ENCODE measurements at places on chromosomes 4 and X.

DNA sequence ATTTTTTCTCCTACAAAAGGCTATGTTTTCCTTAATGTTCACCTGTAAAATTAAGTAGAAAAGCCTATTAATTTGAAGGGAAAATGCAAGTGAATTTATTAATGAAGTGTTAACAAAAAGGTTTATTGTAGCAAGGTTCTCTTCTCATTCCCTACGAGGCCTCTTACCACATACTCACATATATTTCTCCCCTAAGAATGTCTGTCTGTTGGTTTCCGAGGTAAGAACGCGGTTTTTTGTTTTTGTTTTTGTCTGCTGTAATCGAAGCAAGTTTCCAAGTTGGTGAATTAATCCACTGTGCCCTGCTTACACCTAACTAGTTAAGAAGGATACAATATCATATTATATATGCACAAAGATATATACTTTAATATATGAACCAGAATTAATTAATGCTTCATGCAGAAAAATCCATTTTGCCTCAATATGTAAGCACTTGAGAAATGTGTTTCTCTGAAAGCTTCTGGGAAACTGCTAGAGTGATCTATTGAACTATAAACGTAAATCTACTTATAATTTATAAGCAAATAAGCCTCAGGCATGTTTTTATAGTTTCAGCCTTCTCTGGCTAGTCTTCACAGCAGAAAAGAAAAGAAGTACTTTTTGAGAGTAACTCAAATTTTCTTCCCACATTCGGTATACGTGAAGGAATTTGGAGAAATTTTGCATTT lies 120.8 kb downstream of the EGF start:
- DNase-seq = no peak

- DNase-seq = peak; percentile 2
Measured at GRCh38 chrX:87583679-87584078, 66.1 kb downstream of the KLHL4 start.

DNA sequence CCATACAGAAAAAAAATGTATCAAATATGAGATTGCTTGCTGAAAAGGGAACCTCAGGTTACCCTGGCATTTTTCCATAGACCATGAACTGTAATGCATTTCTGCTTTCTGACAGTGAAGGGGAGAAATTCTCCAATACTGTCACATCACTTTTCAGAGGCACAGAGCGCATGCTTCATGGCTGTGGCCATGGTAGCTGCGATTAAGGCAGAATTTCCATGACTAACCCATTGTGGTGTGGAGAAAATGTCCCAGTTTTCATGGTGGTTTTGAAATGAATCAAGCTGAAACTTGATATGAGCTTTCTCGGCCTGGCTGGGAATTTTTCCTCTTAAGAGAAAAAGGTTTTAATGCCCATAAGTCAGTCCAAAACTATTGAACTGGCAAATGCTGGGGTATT lies 39.5 kb upstream of the MAP3K15 start:
- no peak for DNase-seq

DNA sequence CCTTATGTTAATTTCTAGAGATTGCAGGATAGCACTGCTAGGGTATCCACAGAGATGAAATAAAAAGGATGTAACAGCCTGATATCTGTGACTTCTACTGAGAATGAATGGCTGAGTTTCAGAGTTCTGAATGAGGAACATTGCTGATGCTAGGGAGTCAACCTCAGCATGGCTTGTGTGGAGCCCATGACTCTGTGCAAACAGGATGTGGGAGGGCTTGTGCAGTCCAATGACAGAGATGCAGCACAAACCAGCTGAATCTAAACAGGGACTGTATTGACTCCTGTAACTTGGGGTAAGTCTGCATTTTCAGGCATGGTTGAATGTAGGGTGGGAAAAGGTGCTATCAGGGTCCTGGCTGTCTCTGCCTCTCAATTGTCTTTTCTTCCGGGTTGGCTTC lies 5.3 kb upstream of the RASL11B start:
- no peak for DNase-seq

GRCh38 chr4:80874979-80875378 lies 155.5 kb upstream of the BMP3 start:
- DNase-seq = no peak

GRCh38 chrX:3262901-3263300 lies 83.6 kb downstream of the MXRA5 start:
- no peak for DNase-seq

- no peak for DNase-seq
Measured at GRCh38 chrX:135890087-135890585, 3.1 kb downstream of the CT45A10 start.

DNA sequence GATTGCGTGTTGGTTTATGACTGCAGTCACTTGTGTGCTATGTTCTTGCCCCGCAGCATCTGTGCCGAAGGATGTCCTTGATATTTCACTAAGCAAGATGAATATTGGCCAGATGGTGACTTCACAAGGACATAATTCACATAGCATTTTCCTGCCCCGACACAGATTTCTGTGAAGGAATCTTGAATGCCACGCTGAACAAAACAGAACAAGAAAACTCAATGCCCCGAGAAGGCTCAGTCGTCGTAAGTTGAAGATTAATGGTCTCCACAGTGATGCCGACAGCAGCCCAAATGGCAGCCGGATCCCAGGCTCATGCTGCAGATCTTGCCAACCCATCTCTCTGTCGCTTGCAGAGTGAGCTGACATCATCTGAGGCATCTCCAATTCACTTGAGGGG lies 145.9 kb downstream of the CPEB2 start:
- no peak for DNase-seq

GRCh38 chr4:155173371-155173770 lies 35.1 kb upstream of the NPY2R start:
- DNase-seq = no peak

- DNase-seq = no peak
Measured at GRCh38 chr4:68617003-68617698, 41.0 kb upstream of the UGT2B17 start.

DNA sequence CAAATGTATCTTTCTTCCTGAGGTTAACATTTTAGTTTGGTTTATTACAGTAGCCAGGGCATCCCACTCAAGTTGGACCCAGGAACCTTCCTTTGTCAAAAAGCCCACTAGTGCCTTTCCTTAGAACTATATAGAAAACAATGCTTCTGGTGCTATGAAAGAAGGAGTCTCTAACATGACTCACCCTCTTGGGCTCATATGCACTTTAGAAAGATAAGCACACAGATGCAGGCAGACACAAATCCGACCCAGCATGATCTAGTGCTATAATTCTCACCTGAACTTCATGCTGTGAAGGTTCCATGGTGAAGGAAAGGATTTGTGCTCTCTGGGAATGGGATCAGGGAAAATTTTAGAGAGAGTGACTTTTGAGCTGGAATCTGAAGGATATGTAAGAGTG lies 289.4 kb downstream of the ANKRD50 start:
- DNase-seq = no peak

DNA sequence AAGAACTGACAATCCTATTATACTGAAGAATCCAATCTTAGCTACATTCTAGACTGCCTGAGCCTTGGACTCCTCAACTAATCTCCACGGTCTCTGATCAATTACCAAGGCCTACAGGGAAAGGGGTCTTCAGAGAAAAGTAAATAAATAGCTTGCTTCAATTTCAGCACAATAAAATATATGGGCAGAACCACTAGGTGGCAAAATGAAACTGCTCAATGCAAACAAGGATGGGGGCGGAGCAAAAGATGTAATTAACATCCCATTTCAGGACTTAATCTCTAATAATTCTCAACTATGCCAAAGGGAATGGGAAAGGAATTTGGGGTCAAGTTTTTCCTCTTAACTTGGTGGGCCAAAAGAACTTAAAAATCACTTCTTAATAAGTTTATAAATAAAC lies 78.4 kb upstream of the MAP3K15 start:
- DNase-seq = no peak

GRCh38 chr4:8847764-8848163 lies 23.9 kb downstream of the HMX1 start:
- DNase-seq = no peak

DNA sequence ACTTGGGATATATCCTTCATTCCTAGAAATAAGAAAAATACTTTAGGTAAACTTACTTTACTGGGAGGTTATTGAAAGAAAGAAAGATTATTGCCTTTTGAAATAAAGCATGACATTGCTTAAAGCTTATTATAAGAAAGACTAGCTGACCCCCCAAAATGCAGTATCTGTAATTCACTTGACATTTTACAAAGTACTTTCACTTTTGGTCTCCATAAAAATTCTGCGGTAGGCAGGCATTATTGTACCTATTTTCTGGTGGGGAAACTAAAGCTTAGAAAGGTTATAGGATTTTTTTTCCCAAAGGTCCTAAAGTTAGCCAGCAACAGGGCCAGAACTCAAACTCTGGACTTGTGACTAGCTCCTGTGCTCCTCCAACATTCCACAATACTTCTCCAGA lies 29.7 kb upstream of the TXK start:
- no peak for DNase-seq

Data from SHP77 treated with DMSO at 0.1 percent for 48 hours (cell line).